Stimulated activated CD4-positive, alpha-beta T cell treated with anti-CD3 and anti-CD28 coated beads, TNF-alpha, amount 100 ng/mL, for 48 hours (primary cell): ENCODE measurements at places on chromosomes 11 and 22.

GRCh38 chr11:62604460-62605120 lies 2.9 kb upstream of the MTA2 start:
- no peak for DNase-seq

DNA sequence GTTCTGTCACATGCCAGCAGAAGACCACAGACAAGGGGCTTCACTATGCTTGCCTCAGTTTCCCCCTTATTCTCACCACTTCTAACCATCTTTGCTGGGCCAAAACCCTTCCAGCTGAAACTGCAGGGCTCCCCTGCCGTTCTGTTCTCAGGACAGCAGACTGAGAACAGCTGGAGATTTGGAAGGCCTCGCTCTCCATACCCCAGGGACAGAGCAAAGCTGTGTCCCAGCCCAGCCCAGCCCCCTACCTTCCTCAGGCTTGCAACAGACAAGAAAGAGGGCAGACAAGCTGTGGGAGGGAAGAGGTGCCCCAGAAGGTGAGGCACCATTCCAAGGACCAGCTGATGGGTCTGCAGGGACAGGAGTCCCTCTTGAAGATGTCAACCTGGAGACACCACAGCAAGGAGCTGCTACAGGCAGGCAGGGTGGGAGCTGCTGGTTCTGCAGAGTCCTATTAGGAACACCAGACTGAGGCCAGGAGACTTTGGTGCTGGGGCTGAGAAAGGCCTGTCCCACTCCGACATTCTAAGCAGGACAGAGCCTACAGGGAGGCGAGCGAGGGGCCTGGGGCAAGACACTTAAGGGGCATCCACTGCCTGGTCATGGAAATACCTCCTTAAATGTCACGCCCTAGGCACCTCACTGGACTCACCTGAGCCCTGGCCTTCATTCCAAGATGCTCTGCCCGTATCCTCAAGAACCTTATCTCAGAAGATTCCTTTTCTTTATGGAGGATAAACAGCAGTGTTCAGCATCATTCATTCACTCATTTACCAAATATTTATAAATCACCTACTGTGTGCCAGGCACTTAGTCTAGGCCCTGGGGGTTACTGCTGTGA lies 6.9 kb downstream of the SCN2B start:
- no peak for DNase-seq

DNA sequence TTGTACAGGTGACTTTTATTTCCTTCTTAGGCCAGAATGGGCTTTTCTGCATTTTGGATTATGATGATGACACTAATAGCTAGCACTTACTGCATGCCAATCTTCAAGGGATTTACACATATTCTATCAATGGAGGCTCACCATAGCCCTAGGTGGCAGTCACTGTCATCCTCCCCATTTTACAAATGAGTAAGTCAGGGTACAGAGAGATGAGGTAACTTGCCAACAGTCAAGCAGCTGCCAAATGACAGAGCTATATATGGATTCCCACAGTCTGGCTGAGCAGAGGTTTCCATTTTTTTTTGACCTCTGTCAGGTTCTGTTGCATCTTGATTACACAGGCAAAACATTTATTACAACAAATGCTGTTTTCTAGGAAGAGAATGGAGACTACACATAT lies 23.8 kb upstream of the C11orf96 start:
- no peak for DNase-seq

- no peak for DNase-seq
Measured at GRCh38 chr11:96424693-96425092, 34.9 kb downstream of the JRKL start.

DNA sequence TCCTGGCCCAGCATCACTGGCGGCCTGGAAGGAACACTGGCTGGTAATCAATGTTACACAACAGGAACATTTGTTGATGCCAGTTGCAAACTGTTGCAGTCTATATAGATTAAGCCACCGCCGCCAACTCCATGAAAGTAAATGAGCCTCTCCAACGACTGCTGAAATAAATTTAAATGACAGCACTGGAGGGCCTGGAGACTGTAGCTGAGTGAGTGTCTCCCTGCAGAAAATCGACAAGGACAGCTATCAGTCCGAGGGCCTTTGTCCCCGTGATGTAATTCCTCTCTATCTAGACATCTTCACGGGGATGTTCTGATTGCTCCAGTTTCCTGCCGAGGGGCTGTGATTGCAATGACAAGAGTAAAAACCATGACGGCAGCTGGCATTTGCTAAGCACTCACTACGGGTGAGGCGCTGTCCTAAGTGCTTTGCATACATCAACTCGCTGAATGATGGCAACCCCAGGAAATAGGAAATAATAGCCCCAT lies 120.4 kb downstream of the SEZ6L start:
- DNase-seq = no peak

GRCh38 chr11:100068116-100068515 lies 619.0 kb upstream of the ARHGAP42 start:
- no peak for DNase-seq

- DNase-seq = no peak
Measured at GRCh38 chr11:76655501-76656049, 15.0 kb downstream of the LRRC32 start.

GRCh38 chr22:23077627-23078461 lies 7.5 kb downstream of the GNAZ start:
- no peak for DNase-seq

DNA sequence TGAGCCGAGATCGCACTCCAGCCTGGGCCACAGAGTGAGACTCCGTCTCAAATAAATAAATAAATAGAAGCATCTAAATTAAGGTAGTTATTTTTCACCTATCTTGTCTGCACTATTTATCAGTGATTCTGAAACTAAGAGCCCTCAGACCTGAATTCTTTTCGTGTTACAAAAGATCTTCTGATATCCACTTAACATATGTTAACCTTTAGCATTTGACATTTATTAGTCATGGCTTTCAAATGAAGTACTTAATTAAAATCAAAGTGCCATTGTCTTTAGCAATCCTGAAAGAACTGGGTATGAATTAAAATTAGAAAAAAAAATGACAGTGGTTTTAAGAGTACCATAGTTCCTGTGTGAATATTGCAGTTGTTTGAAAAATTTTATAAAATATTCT lies 99.1 kb upstream of the TIMP3 start:
- no peak for DNase-seq

- no peak for DNase-seq
Measured at GRCh38 chr22:39502789-39503409, 809 bp downstream of the MIEF1 start.
